ENCODE measurements at places on chromosomes 1 and 21. TPM values are rescaled to one million over a fixed set of nuclear protein-coding genes. Genes with fewer than 3 reads are reported as not detected.
A peak's percentile ranks its signal among the peaks of the same experiment; 100 is the strongest.

Gene IVNS1ABP
- total RNA-seq = 111 TPM

GRCh38 chr1:62625415-62625814 is 28.1 kb downstream of the ANGPTL3 start:
- DNase-seq = no peak

DNA sequence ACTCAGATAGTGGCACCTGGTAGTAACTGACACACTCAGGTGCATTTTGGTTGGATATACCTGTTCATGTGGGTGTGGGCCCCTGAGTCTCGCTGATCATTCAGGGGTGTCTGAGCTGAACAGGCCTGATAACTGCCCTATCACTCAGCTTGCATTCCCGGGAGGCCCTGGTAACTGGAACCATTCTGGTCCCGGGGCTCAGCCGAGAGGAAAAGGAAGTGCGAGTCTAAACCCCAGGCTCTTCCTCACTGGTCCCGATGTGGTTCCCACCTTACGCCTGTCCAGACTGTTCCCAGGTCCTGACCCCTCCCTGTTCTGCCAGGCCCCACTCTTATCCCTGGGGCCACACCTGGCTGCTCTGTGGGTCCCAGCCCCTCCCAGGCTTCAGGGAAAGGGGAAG is 11.7 kb upstream of the CDK18 start:
- no peak for DNase-seq

DNA sequence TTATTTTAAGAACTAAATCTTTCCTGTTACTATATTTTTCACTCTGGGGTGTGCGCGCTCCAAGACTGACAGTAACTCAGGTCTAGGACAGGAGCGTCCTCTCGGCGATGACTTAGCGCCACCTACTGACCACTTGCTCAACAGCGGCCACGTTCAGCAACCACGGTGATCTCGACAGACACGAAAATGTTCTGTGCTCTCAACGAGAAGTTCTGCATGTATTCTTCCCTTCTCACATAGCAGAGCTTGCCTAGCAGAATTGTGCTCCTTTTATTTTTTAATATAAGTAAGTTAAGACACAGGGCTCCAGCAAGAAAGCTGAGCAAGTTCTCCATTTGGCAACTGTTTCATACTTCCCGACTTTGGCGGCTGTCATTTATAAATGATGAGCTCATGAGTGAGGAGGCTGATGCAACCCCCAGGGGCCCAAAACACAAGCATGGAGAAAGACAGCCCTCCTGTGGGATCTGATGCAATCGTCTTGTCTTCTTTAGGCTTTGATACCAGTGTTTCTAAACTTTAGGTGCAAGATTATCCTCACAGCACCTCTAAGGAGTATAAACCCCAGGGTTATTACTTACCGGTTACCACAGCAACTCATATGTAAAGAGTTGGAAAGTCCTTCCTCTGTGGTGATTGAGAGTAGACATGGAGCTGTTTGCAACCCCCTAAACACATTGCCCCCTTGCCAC is 92.6 kb downstream of the HHIPL2 start:
- DNase-seq = peak; percentile 83

DNA sequence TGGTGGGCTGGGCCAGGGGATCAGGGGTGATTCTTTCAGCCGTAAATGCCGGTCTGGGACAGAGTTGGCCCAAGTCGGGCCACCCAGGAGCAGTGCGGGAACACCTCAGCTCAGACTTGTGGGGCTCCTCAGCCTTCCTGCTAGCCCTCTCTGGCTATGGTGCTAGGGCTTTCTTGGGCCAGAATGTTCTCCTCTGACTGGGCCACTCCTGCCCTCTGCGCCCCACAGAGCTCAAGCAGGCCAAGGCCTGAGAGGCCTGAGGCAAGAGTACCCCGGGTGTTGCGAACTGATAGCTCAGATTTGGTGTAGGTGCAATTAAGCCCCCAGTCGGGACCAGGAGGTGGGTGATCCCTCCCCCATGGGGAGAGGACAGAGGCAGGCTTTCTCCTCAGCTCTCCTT is 51.8 kb downstream of the LGR6 start:
- DNase-seq = no peak

Measured in transverse colon (tissue), 4 donors.